COLO829 (cell line): ENCODE measurements at places on chromosomes 11 and 22.

- peak; percentile 57 for DNase-seq
These were observed 10.2 kb upstream of the PDE2A start for GRCh38 chr11:72684236-72684912.

DNA sequence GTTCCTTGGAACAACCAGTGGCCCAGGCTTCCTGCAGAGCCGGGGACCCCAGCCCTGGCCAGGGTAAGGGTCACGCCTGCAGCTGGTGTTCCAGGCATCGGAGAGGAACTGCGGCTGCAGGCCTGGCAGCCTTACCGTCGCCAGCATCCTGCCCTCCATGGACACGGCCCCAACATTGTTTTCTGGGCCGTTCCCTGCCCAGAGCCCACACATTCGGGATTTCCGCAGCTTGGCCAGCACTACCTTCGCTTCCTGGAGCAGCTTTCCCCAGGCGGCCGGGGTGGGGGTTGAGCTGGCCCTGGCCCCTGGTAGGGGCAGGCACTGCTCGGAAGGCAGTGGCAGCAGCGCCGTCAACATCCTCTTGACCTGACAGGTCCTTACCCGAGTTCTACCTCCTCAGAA, 17.7 kb downstream of the TXN2 start:
- no peak for DNase-seq

- no peak for DNase-seq
These were observed 53.3 kb downstream of the TCF20 start for GRCh38 chr22:42217019-42217751.

- no peak for DNase-seq
These were observed 17.4 kb downstream of the HPS4 start for GRCh38 chr22:26466196-26466595.

DNA sequence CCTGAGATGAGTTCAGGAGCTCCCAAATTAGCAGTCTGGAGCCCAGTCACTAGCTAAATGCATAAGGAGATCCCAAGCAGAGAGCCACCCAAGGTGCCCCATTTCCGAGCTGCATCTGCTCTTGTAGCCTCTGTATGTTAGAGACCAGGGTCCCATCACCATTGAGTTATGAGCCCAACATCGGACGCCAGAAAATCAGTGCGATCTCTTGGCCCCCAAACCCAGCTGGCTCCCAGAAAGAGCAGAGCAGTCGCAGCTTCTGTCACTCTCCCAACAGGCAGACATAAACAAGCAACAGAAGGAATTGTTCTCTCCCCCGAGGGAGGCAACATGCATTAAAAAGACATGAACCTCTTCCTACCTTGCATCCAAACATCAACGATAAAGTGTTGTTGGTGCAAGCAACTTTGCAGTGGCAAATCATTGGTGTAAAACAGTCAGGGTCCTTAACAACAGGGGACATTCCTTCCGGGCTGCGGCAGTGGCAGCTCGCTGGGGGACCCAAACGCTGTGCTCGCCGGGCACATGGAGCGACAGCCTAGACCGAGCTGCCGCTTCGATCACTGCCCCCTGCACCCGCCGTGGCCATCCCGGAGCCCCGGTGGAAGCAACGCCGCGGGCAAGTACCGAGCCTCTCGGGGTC, 907.1 kb downstream of the DLG2 start:
- DNase-seq, result no peak

GRCh38 chr11:110474578-110474977, 44.8 kb downstream of the FDX1 start:
- DNase-seq, result no peak

DNA sequence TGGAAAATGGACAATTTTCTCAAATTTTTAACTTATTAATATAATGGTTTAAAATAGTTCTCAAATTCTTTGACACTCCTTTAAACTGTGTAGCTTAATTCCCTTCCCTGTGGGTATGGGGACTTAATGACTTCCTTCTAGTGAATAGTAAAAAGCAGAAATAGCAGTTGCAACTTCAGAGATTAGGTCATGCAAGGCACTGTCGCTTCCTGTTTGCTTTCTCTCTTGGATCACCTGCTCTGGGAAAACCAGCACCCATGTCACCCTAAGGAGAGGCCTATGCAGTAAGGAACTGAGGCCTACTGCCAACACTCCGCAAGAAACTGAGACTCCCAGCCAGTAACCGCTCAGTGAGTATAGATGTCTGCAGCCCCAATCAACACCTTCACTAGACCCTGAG, 5.5 kb upstream of the PANX3 start:
- DNase-seq, result no peak

DNA sequence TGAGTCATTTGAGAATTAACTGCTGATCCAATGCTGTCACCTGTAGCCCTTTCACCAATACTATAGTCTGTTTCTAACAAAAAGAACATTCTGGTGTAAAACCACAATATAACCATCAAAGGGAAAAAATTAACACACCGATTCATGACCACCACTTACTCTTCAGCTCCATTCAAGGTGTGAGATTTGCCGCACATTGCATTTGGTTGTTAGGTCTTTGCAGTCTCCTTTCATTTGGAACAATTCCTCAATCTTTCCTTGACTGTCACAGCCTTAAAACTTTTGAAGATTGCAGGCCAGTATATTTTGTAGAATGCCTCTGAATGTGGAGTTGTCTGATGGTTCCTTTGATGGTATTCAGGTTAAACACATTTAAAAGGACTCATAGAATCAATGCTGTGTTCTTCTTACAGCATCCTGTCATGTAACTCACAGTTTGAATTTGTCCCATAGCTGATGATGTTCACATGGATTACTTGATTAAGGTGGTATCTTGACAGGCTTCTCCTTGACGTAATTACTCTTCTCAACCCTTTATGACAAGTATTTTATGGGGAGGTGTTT, 63.6 kb downstream of the TNRC6B start:
- DNase-seq, result no peak

- DNase-seq, result no peak
These were observed 22.9 kb downstream of the RAB39A start for GRCh38 chr11:107951155-107951554.

GRCh38 chr11:118870396-118871343, 13.0 kb upstream of the CXCR5 start:
- no peak for DNase-seq

DNA sequence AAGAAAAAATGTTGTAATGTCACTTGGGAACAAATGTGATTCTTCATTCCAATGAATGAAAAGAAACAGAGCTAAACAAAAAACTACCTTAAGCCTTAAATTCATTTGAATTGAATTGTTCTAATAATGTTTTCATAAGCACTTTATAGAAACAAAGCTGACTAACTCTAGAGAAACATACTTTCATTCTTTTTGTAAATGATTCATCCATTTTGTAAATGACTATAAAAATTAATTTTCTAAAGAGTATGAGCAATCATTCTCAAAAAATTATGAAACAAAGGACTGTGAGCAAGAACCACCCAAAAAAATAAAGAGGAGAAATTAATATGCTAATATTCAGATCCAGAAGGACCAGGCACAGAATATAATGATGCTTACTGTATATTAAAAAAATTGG, 986.5 kb upstream of the CHORDC1 start:
- DNase-seq, result no peak

GRCh38 chr11:80379620-80380278, 938.9 kb upstream of the TENM4 start:
- DNase-seq, result no peak

- DNase-seq, result no peak
These were observed 53.2 kb downstream of the GLYATL1 start for GRCh38 chr11:58992489-58992888.

- DNase-seq, result no peak
These were observed 9.5 kb downstream of the IGLL5 start for GRCh38 chr22:22897091-22897490.

DNA sequence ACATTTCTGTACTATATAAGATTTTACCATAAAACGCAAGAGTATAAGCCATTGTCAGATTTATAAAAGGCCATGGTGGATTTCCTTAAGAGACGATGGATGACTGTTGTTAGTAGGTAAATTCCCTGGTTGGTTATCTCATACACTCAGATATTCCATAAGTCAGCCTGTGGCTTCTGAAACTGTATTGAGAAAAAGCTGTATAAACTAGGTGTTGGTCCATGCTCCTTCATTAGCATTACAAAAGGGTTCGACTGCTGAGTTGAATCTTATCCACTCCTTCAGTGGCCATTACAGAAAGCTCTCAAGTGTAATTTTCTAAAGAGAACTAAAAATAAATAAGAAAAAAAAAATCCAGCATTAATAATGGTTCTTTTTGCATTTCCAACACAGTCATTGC, 5.3 kb downstream of the GRAP2 start:
- no peak for DNase-seq

DNA sequence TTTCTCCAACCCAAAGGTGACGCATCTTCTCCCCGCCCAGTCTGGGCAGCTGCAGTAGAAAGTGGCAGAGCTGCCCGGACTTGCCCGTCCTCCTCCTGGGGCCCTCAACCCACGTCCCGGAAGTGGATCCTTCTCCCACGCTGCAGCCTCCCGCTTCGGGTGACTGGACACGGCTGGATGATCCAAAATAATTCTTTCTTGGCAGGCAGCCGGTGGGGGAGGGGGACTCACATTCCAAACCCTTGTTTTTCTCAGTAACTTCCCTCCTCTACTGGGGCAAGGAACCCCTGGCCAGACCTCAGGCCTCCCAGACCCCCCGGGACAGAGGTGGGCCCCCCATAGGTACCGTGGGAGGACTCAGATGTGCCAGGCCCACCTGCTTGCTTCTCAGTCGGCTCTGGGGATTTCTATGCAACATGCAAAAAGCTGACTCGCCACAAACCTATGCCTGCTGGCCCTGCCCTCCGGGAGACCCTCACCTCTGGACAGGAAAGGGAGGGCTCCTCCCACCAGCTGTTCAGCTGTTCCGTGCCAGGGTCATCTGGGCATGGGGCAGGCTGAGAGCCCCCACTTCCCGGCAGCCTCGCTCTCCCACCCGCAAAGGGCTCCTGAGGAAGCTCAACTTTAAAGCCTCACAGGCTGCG, 1.4 kb downstream of the PLXNB2 start:
- DNase-seq, result peak; percentile 96
